ENCODE measurements at places on chromosomes 16 and 17.

- DNase-seq, result no peak
Measured at GRCh38 chr17:58337210-58337599, 8.6 kb upstream of the TSPOAP1 start.

DNA sequence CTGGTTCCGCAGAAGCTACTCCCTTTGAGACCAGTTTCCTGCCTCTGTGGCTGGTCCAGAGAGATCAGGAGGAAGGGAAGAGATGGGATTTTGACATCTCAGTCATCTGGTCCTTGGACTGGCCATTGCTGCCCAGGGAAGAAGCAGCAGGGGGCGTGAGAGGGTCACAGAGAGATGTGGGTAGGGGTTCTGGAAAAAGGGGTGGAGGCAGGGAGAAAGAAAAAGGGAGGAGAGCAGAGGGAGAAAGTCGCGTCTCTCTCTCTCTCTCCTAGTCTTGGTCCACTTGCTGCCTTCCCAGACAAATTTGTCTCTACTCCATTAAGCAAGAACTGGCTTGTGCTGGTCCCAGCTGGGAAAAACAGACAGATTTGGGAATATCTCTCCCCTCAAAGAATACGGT is 4.4 kb downstream of the SHBG start:
- DNase-seq, result no peak

DNA sequence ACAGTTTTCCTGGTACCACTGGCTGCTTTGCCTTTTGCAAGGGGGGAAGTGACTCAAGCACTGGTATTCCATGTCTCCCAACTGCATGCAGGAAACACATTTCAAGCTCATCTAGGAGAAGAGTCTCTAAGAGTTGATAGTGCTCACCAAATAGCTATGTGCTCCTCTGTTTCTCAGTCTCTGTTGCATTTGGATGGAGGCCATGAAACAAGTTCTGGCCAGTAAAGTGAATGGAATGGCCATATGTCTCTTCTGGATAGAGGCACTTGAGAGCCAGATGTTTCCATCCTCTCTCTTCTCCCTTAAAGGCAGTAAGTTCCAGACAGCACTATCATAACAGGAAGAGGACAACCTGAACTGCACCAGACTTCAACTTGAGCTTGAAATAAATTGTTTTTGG is 60.6 kb downstream of the C16orf82 start:
- DNase-seq, result no peak

DNA sequence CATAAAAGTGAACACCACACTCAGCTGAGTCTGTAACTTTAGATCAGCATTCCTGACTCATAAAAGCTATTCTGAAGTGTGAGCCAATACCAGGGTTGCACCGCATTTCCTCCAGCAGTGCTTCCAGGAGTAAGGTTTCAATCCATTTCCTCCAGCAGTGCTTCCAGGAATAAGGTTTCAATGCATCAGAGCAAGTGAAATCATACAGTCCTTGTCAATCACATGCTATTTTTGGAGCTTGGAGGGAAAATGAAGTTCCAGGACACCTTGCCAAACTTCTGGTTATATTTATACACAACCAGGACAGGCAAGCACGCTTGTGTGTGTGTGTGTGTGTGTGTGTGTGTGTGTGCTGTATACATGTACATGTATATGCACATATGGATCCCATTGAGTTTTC is 327.6 kb downstream of the GRIN2A start:
- DNase-seq, result no peak

GRCh38 chr16:65598621-65599020 is 476.8 kb upstream of the CDH11 start:
- no peak for DNase-seq

GRCh38 chr17:32697728-32698625 is 178.9 kb downstream of the MYO1D start:
- no peak for DNase-seq

- DNase-seq, result no peak
Measured at GRCh38 chr16:78297066-78297666, 197.7 kb downstream of the WWOX start.

- DNase-seq, result no peak
Measured at GRCh38 chr17:77422104-77422747, 281.5 kb downstream of the SEC14L1 start.

GRCh38 chr17:44977065-44977464 is 9.0 kb upstream of the C1QL1 start:
- DNase-seq, result no peak

GRCh38 chr16:79618692-79619050 is 18.1 kb upstream of the MAF start:
- peak; percentile 1 for DNase-seq

DNA sequence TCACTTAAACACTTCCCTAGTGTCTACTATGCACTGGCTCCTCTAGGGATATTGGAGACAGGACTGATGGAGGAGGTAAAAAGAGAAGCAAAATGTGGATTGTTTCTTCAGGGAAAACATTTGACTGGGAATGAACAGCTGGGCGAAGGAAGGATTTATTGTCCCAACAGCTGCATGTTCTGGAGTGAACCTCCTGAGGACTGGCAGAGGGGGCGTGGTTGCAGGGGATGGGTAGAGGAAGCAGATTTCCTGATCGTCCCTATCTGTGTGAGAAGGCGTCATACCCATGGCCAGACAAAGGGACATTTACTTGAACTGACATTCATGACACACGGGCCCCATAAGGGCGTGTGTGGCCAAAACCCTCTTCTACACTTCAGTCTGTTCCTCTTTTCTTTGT is 321.5 kb downstream of the MAP2K4 start:
- DNase-seq, result no peak

GRCh38 chr17:46842835-46843234 is 8.5 kb upstream of the WNT9B start:
- DNase-seq, result no peak

DNA sequence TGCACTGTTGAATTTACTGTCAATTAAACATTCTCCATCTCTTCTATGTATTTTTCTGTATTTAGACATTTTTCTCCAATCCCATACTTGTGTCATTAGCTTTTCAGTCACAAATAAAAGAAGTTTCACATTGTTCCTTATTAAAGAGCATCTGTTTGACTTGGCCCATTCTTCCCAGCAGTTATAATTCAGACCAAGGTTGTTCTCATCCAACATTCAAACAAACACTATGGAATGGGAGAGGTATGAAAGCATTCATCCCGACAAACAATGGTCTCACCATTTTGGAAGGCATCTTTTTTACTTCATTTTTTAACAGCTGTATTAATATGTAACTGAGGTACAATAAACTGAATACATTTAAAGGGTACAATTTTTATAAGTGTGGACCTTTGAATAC is 208.8 kb upstream of the MAF start:
- DNase-seq, result no peak

GRCh38 chr17:42270596-42270995 is 5.6 kb downstream of the STAT5B start:
- no peak for DNase-seq

DNA sequence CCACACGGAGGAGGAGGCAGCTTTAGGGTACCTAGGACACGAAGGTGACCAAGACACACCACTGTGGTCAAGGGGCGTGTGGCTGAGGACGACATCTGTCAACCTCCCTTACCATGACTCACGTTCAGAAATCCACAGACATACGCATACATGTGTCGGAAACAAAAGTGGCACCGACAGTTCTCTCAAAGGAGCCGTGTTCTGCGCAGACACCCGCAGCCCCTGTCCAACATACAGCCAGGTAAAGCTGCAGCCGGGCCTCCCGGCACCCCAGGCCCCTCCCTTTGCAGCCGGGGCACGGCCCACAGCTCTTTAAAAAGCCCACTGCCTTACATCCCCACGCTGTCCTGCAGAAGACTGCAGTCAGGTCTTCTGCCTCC is 40.5 kb upstream of the KLHDC4 start:
- no peak for DNase-seq

DNA sequence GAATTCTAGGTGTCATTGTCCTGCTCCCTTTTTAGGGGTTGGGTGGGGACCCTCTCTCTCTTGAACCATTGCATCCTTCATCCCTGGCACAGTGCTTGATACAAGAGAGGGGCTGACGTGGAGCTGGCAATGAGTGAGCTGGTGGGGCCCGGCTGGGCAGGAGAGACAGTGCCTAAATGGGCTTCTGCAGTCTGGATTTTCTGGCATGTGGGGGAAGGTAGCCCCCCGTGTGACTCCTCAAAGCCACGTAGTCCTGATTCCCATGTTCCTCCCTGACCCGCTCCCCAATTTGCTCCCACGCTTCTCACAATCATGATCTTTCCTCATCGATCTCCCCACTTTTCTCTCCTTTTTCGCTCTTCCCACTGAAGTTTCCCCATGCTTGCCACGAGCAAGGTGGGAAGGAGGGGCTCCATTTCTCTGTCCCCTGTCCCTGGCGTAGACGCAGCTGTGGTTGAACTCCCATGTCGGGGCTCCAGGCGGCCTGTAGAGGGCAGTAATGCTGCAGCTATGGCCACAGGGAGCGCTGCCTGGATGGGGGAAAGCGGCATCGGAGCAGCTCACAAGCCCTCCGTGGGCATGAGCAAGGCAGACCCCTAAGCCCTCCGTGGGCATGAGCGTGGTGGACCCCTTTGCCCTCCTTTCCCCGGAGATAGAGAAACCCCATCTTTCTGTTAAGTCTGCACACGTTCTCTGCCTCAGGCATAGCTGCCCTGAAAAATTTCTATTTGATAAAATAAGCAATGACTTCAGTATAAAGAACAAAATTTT is 47.5 kb downstream of the HAPSTR1 start:
- DNase-seq, result peak; percentile 36

- no peak for DNase-seq
Measured at GRCh38 chr17:35289222-35289621, 46.4 kb downstream of the SLFN5 start.

GRCh38 chr17:81397314-81398175 is 2.3 kb downstream of the BAHCC1 start:
- peak; percentile 69 for DNase-seq

GRCh38 chr17:62966426-62967204 is 580 bp downstream of the TANC2 start:
- DNase-seq, result peak; percentile 33

DNA sequence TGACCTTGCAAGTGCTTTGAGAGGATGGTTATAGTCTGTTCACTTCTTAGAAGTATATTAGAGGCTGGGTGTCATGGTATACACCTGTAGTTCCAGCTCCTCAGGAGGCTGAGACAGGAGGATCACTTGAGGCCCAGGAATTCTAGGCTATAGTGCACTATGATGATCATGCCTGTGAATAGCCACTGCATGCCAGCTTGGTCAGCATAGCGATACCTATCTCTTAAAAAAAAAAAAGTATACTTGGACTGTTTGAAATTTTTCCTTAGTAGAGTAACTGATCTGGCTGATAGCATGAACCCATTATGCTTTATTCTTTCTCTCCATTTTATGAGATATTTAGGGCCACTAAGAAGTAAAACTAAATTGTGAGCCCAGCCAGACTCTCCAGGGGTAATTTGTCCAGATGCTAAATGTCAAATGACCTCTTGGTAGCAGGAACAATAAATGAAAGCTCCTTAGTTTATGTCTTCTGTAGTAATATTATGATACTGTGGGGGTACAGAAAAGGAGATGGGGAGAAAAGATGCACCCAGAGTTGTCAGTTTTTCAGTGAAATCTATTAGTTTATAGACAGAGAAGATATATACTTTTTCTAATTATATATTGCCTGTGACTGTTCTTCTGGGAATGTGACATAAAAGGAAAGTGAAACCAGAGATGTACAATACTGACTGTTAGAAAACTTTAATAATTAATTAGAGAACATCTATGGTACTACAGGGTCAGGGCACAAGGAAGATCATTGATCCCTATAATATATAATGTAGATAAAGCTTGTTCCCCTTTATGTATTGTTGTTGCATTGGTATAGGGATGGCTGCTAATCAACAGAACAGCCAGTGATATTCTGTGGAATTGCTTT is 335.3 kb upstream of the TBX2 start:
- DNase-seq, result no peak

DNA sequence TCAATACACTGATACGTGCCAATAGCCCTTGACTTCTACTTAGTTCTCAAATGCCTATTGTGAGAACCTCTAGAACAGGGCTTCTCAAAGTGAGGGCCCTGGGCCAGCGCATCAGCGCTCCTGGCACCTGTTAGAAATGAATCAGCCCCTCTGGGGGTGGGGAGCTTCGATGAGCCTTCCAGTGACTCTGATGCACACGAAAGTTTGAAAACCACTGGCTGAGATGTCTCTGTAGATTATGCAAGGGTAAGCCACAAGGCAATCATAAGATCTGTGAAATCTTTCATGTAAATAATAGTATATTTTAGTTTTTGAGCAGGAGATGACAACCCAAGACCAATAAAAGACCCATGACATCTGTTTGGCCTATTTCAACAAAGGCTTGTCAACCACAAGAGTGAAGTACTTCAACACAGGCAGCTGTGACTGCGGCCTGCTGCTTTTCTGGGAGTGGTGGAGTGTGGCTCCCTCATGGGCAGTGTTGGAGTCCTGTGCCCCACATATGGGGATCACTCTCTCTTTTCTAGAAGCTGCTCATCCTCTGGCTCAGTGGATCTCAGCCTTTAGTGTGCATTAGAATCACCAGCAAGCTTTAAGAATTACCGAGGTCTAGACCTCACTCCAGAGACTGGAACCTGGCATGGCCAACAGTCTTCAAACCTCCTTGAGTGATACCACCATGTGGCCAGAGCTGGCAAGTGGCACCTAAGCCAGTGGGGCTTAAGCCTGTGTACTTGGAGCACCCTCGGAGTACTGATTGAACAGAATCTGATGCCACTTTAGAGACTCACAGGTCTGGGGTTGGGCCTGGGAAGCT is 5.8 kb downstream of the MTHFSD start:
- DNase-seq, result no peak

DNA sequence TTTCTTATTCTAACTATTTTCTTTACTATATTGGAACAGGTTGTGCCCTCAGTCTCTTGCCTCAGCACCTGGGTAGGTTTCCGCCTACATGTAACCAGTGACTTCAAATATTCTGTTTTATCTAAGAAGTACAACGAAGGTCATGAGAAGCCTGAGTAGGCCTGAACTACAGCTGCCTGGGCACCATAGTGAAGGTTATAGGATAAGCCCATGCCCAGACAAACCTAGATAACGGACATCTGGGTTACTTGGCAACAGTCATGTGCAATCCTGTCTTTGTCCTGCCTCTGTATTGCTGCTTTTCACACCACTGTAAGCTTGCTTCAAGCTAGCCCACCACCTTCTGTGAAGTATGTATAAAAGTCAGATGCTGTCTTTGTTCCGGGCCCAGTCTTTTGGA is 25.4 kb upstream of the ARL4D start:
- no peak for DNase-seq

GRCh38 chr16:977896-978295 is 3.7 kb upstream of the SOX8 start:
- no peak for DNase-seq

All from bone marrow (tissue), 2 donors.